ENCODE measurements at places on chromosomes 13 and 19.

GRCh38 chr19:19101540-19101939 lies 36.7 kb downstream of the TMEM161A start:
- no peak for DNase-seq

DNA sequence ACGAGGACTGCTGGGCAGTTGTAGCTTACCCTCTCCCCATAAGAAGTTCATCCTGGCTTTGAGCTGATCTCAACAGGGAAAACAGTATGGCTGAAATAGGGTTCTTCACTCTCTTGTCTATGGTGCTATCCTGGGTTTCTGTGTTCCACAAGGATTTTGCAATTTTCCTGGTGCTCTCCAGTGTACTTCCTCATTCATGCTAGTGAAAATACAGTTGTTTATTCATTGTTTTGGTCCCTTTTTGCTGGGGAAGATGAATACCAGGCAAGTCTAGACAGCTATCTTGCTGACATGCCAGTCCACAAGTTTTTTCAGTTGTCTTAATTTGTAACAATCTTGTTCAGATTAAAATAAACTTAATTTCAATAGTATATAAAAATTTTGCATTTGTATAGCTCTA lies 306.5 kb downstream of the DLEU7 start:
- DNase-seq = no peak

DNA sequence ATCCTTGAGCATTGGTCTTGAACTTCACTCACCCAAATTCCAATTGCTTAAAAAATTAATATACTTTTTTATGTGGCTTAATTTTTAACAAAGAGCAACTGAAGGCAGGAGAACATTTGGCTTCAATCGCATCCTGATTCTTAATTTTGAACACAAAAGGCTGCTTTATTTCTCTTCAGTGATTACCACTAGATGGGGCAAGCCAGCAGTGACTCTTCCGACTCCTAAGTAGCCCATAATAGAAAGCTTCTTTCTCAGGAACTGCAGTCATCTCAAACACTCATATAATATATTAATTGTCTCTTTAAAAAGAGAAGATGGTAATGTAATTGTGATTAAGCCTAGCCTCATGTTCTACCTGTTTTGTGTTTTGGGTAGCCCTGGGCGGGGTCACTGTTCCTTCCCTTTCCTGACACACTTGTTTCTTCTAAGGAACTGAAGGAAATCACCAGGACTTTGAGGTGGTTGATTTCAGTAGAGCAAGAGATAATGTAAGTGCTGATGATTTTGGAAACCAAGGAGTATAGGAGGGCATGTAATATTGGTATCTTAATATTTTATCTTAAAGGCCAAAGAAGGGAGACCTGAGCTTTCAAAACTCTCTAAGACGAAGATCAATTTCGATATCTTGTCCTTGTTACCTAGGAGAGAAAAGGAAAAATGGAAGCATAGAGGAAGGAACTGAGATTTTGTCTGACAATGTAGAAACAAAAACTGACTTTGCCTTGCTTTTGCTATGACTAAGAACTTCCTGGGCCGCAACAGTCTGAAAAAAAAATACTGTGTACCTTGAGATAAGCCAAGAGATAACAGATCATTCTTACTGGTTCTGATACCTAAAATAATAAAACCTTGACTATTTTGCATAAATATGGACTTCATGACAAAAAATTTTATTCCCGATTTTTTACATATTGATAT lies 73.1 kb downstream of the TNFSF13B start:
- peak; percentile 8 for DNase-seq

GRCh38 chr19:55959996-55960675 lies 12.5 kb downstream of the NLRP8 start:
- no peak for DNase-seq

GRCh38 chr19:15863272-15863671 lies 34.6 kb downstream of the CYP4F2 start:
- DNase-seq = no peak

DNA sequence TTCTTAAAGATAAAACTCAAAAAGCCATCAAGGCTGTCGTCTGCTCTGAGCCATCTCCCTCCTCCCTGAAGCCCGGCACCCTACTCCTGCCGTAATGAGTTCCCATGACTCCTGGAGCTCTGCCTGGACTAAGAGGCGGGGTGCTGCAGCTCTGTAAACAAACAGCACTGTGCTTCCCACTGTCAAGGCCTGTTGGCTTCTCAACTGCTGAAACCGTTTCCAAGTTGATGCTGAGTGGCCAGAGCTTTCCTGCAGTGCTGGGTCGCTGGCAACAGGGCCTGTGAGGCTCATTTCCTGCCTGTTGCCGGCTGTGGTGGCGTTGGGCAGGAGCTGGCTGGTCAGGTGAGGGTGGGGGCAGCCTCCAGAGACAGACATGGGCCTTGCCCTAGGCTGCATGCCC lies 26.7 kb upstream of the ISYNA1 start:
- peak; percentile 72 for DNase-seq

- DNase-seq = no peak
Measured at GRCh38 chr19:15297416-15298224, 34.7 kb downstream of the BRD4 start.

- no peak for DNase-seq
Measured at GRCh38 chr19:39970425-39970674, 615 bp upstream of the PSMC4 start.

GRCh38 chr19:41604831-41605230 lies 22.0 kb downstream of the CEACAM4 start:
- no peak for DNase-seq

- no peak for DNase-seq
Measured at GRCh38 chr19:8724276-8724675, 2.8 kb downstream of the OR2Z1 start.

DNA sequence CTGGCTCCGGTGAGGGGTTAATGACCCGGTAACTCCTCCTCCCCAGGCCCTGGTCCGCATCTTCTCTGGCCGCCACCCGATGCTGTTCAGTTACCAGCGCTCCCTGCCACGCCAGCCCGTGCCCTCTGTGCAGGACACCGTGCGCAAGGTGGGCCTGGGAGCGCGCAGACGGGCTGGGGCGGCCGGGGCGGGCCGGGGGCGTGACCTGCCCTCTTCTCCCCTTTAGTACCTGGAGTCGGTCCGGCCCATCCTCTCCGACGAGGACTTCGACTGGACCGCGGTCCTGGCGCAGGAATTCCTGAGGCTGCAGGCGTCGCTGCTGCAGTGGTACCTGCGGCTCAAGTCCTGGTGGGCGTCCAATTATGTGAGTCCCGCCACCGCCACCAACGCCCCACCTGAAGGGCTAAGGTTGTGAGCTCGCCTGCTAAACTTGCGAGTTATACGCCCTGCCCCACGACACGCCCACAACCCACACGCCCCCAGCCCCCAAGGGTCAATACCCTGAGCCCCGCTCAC lies 10.4 kb downstream of the CPT1C start:
- DNase-seq = no peak

GRCh38 chr19:28430214-28430613 lies 782.7 kb downstream of the UQCRFS1 start:
- DNase-seq = no peak

GRCh38 chr13:24172071-24172470 lies 11.6 kb downstream of the SPATA13 start:
- DNase-seq = no peak

DNA sequence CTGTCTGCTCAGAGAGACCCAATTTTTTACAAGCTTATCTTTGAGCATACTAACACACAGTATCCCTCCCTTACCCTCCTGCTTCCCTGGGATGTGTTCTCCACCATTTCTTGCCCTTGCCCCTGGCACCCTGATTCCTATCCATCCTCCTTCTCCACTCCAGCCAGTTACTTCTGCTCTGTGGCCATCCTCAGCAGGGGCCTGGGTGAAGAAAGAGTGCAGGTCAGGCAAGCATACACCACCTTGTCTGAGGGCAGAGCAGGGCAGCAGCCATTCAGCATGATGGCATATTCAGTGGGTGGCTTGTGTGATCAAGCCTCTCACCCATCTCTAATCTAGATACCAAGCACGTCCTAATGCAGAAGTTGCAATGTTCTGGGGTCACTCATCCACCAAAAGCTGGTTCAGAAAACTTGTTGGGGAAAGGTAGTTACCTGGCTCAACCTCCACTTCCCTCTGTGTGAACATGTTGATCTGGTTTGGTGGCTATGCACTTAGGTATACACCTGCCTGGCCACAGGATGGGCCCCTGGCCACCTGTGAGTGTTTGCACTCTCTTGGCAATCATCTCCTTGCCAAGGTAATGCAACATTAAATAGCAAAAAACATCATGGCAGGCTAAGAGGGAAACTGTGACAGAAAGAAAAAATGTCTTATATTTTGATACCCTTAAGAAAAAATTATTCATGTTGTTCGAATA lies 900.3 kb upstream of the MIR17HG start:
- DNase-seq = no peak

GRCh38 chr19:3987619-3988371 lies 2.5 kb upstream of the EEF2 start:
- no peak for DNase-seq

GRCh38 chr13:36325912-36326311 lies 20.3 kb downstream of the SPART start:
- no peak for DNase-seq

GRCh38 chr19:18519962-18520847 lies 1.7 kb downstream of the ELL start:
- DNase-seq = no peak

GRCh38 chr19:9324584-9324962 lies 594 bp downstream of the ZNF559 start:
- DNase-seq = no peak

DNA sequence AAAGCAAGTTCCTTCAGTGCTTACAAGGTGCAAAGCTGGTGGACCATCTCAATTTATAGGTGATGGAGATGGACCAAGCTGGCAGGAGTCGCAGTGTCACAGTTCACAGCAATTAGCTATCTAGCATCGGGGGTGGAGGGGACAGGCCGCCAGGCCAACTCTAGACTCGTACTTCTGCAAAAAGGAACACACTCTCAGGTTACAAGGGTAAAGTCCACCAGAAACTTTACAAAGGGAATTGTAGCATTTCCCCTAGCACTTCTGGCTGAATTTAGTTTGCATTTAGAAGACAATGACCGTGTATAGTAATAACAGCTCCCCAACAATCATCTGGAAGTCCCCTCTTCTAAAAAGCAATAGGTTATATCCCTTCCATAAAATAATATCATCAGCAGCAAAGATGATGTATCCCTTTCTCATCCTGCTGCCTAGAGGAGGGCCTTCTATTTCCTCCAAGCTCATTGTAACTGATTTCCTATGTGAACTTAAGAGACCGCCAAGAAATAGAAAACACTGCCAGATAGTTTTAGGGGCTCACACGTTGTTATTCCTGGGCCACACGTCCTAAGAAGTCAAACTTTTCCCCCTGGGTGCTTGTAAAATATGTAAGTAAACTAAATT lies 8.5 kb upstream of the DOCK9 start:
- no peak for DNase-seq

DNA sequence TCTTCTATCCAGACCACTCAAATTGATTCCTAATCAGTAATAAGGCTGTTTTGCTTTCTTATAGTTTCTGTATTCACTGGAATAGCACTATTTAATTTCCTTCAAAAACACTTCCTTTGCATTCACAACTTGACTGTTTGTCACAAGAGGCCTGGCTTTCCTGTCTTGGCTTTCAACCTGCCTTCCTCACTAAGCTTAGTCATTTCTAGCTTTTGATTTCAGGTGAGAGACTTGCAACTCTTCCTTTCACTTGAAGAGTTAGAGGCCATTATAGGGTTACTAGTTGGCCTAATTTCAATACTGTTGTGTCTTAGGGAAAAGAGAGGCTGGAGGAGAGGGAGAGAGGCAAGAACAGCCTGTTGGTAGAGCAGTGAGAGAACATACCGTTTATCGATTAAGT lies 47.0 kb downstream of the SACS start:
- no peak for DNase-seq

Measured in forelimb muscle (tissue), 1 donor.